ENCODE measurements at places on chromosomes 3 and 15. TPM values are rescaled to one million over a fixed set of nuclear protein-coding genes. Genes with fewer than 3 reads are reported as not detected.

ATRIP gene
- total RNA-seq, result 14.0 TPM

CPNE4 gene
- total RNA-seq, result not detected

- no peak for DNase-seq
Observed at GRCh38 chr3:82078246-82078645, 316.8 kb upstream of the GBE1 start.

DNA sequence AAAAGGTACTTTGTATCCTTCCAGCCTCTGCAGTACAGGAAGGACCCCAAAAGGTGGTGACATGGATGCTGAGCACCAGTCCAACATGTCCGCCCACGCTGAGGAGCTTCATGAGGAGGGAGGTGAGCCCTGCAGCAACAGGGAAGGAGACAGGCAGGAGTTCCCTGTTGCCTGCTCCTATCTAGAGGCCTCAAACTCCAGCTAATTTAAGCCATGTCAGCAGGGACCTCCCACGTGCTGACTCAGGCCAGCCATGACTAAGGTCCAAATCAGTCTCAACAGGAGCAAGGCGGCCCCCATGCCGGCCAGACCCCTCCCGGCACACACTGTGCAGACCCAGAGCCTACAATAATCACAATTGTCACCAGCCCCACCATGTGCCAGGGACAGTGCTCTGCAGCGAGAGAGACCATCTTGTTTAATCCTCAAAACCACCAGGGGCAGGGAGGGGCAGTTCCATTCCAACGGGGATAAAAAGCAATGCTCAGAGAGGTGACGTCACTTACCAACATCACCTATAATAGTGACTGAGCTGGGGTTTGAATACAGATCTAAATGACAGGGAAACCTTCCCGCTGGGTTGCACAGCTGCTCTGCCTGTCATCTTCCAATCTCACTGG lies 54.5 kb upstream of the GATA2 start:
- no peak for DNase-seq

DNA sequence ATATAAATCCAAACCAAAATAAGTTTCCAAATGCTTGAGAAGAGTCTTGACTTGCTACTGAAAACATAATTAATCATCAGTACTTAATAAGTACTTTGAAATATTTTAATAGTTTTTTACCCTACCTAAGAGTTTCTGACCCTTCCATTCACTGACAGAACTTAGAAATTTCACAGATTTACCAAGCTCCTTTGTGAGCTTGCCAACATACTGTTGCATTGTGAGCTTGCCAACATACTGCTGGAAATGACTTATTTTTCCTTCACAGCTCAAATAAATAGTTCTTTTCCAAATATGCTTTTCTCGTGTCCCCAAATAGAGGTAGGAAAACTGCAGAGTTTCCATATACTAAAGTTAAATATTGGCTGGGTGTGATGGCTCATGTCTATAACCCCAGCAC lies 9.6 kb upstream of the AADAC start:
- DNase-seq, result no peak

DNA sequence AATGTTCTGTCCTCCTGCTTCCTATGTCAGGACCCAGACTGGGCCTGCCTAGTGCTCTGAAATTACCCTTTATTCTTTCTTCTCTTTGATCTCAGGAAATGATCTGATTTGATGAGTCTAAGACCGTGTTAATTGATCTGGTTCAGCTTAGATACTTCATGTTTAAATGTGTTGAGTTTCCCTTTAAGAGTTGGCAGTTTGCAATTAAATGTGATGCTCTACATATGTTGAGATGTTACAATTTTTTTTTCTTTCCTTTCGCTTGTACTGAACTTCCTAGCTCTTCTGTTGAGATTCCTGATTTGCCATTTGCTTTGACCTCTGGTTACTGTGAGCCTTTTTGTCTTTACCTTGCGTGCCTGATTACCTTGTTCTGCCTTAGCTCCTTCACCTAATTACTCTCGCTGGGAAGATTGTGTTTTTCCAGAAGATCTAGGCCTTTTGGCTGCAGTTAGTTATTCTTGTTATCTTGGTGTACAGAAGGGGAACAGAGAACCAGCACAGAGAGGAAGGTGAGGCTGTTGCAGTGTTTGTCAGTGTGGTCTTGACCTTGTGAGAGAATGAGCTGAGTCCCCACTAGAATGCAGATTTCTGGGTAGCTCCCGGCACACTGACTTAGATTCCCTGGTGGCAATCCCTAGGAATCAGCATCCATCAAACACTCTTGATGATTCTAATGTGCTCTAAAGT lies 203.6 kb downstream of the EDEM1 start:
- no peak for DNase-seq

GLDN gene
- total RNA-seq, result not detected

DNA sequence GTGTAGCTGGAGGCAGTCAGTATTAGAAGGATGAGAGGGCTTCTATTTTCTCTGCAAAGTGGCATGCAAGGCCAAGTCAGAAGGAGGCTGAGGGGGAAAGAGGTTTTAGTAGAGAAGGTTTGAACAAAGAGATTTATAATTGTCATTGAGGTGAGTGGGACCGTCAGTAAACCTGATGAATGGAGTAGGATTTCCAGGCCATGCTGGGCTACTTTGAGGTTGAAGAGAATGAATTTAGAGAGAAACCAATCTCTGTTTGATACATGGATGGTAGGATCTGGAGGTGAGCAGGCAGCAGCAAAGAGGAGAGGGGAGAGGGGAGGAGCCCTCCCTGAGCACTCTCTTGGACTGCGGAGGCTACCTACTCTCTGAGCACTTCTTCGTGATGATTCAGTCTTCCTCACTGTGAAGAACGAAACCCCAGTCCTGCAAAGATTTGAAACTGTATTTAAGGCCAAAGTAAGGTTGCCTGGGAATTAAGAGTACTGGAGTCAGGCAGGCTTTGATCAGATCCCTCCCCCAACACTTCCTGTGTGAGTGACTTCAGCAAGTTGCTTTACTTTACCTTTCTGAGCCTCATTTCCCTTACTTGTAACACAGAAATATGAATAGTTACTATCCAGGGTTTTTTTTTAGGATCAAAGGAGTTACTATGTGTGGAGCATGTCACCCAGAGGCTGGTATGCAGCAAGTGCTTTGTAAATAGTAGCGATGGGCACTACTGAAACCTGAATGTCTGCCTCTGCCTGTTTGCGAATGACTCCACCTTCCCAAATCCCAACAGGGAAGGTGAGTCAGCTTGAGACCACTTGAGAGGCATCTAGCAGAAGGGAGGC lies 75.8 kb downstream of the RPL39L start:
- DNase-seq, result no peak

- no peak for DNase-seq
Observed at GRCh38 chr3:133490468-133491351, 82.8 kb upstream of the CDV3 start.

DNA sequence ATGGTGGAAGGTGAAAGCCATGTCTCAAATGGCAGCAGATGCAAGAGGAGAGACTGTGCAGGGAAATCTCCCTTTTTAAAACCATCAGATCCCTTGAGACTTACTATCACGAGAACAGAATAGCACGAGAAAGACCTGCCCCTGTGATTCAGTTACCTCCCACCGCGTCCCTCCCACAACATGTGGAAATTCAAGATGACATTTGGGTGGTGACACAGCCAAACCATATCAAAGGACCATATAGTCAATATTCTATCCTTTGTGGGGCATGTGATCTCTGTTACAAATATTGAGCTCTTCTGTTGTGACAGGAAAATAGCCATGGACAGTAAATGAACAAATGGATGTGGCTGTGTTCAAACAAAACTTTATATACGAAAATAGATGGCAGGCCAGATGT lies 77.2 kb upstream of the ACKR4 start:
- DNase-seq, result no peak

DNA sequence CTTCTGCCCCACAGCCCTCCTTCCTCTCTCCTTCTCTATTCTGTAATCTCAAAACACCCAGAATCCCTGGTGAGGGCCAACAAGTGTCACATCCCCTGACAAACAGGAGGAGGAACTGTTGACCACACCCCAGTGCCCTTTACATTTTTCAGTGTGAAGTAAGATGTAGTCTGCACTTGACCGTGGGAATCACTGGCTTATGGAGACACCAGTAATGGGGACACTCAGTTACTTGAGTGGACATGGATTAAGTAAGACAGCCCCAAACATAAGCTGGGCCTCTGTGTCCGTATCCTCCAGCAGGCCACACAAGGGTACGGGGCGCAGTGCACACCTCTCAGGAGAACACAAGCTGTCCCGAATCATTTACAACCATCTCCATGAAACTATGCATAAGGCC lies 28.4 kb upstream of the LIMD1 start:
- DNase-seq, result no peak

DNA sequence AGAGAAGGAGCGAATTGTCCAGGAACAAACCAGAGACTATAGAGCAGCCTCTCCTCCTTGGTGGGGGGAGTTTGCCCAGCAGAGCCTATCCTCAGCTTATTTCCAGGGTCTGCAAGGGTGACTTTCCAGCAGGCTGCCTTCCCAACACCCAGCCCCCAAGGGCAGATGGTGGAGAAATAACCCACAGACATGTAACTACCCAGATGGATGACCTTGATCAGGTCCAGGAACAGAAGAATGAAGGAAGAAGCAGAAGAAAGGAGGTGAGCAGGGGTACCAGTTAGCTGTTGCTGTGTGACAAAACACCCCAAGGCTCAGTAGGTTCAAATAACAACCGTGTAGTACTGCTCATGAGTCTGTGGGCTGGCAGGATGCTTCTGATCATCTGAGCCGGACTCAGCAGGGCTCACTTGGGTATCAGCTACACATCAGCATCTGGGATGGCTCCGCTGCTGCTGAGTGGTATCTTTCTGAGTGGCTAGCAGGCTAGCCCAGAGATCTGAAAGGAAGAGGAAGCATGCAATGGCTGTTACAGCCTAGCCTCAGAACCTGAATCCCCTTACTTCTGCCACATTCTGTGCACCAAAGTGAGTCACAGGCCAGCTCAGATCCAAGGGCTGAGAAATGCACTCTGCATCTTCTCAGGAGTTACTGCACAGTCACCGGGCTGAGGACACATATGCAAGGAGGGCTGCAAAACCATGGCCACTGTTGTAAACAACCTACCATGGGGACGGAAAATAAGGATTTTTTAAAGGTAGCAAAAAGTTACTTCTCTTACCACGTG lies 22.2 kb upstream of the TXNRD3 start:
- no peak for DNase-seq

COL8A1 gene
- not detected for total RNA-seq

GRCh38 chr3:169002689-169003088 lies 660.8 kb downstream of the MECOM start:
- no peak for DNase-seq

- no peak for DNase-seq
Observed at GRCh38 chr3:25527801-25528200, 99.7 kb downstream of the RARB start.

GRCh38 chr3:120604784-120605183 lies 8.6 kb downstream of the NDUFB4 start:
- no peak for DNase-seq

DNA sequence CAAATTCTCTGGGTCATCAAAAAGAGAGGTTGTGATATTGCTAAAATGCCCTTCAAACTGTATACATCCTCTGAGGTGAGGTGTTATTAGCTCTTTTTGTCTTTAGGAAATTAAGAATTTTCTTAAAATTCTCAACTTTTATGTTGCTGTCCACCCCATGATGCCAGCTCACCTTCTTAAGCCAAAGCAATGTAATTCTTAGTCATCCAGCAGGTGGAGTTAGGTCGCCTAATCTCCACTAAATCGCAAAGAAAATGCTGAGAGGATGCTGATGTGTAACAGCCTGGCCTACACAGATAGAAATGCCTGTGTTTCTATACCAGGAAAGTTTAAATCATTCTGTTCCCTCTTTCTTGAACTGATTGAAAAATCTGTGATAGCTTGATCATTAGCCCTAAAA lies 770.2 kb upstream of the ALCAM start:
- DNase-seq, result no peak
